ENCODE measurements at places on chromosomes 16 and 17.

- DNase-seq: no peak
Measured at GRCh38 chr16:81242977-81243618, 4.6 kb downstream of the BCO1 start.

- DNase-seq: no peak
Measured at GRCh38 chr17:2710803-2711607, 559 bp downstream of the CLUH start.

- no peak for DNase-seq
Measured at GRCh38 chr16:87216148-87216840, 100.9 kb downstream of the C16orf95 start.

- no peak for DNase-seq
Measured at GRCh38 chr16:70713824-70714223, 28.0 kb upstream of the MTSS2 start.

DNA sequence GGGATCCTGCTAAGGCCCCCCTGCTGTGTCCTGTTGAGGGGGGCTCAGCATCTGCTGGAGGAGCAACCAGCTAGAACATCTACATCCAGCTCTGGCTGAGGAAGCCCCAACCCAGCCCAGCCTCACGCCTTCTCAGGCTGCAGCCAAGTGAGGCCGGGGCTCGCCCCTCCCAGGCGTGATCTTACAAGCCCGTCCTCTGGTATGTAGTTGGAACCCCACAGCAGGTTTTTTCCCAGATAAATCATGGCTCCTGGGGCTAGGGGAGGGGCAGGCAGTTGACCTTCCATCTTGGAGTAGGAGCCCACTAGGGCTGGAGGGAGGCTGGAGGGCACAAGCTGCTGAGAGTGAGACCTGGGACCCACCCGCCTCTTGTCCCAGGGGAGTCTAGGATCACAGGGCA, 4.7 kb downstream of the FAM83G start:
- no peak for DNase-seq

GRCh38 chr17:78252111-78252634, 20.7 kb downstream of the TMEM235 start:
- DNase-seq: peak; percentile 94

DNA sequence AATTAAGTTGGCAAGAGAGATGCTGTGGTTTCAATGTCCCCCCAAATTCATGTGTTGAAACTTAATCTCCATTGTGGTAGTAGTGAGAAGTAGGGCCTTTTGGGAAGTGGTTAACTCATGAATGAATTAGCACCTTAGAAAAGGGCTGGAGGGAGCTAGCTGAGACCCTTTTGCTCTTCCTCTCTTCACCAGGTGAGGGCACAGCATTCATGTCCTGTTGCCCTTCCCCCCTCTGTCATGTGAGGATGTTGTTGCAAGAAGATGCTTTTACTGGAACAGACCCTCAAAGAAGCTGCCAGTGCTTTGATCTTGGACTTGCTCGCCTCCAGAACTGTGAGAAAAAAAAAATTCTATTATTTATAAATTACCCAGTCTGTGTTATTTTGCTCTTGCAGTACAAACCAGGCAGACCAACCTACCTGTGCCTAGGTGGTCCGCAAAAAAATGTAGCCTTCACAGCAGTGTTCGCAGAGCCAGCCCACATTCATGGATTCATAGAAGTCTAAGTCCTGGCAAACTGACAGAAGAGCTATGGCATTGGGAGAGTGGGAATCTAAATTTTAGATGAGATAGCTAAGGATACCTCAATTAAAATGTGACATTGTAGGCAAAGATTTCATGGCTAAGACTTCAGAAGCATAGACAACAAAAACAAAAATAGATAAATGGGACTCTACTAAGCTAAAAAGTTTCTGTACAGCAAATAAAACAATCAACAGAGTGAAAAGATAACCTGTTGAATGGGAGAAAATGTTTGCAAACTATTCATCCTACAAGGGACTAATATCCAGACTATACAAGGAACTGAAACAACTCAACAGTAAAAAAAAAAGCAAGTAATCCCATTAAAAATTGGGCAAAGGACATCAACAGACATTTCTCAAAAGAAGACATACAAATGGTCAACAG, 32.0 kb upstream of the ABCA5 start:
- no peak for DNase-seq

GRCh38 chr16:47940466-47940865, 215.3 kb downstream of the ABCC12 start:
- DNase-seq: no peak

- no peak for DNase-seq
Measured at GRCh38 chr16:49365711-49366509, 7.7 kb upstream of the C16orf78 start.

DNA sequence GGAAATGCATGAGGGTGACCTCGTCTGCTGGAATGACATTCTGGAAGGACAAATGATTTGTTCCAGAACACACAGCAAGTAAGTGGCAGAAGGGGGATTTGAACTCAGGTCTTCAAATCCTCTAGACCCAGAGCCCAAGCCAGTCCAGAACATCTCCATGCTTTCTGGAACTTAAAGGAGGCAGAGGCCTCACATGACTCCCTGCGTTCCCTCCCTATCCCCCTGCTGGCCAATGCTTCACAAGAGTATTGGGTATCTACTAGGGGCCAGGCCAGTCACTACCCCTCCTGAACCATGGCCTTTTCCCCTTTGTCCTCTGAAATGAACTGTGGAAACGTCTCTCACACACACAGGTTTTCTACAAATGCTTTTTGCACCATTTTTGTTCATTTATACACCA, 7.6 kb upstream of the BEAN1 start:
- no peak for DNase-seq

Measured in CD4-positive, alpha-beta T cell (primary cell).